ENCODE measurements at places on chromosomes 2 and 18. TPM values are rescaled to one million over a fixed set of nuclear protein-coding genes. Genes with fewer than 3 reads are reported as not detected.

The APLF gene
- 2.8 TPM for total RNA-seq

The TRMT61B gene
- 19.0 TPM for total RNA-seq

The TUBB8B gene
- total RNA-seq: not detected

The LIMS3 gene
- total RNA-seq: 0.59 TPM

The IL36B gene
- total RNA-seq: not detected

The DYSF gene
- total RNA-seq: 4.8 TPM

Data from activated CD8-positive, alpha-beta memory T cell treated with anti-CD3 and anti-CD28 coated beads for 36 hours (primary cell).